ENCODE measurements at places on chromosomes 16 and 17.
A peak's percentile ranks its signal among the peaks of the same experiment; 100 is the strongest.

DNA sequence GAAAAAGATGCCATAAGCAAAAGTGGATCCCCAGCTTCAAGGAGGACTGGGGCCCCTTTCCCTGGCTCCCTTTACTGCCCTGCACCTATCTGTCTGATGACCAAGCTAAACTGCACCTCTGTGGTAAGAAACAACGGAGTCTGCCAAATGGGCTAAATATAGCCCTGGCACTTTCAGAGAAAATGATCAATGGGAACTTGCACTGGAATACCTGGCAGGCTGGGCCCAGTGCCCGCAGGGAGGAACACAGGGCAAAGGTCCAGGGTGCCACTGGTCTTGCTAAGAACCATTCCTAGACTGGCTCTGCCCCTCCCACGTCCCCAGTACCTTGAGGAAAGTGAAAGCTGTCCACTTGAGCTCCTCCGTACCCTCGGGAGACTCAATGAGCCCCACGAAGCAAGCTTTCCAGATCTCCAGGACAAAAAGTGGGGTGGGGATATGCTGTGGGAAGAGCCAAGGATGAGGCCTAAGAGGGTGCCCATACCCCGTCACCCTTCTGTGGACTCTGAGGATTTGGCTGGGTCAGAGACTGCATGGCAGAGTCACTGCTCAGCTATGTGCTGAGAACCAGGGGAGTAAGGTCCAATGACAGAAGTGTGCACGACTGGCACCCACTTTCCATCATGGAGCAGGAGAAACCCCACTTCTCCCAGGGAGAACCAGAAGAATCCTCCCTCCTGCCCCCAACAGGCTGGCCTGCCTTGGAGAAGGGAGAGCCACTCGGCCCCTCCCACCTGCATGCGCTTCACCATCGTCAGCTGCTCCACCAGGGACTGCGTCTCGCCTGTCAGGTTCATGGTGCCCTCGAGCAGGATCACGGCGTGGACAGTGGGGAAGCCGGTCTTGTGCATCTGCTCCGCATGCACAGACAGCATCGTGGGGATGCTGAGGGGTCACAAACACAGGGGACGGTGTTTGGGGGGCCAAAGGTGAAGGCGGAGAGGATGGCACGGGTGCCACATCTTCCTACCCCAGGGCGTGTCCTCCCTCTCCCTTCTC is 17.4 kb downstream of the CSF3 start:
- no peak for DNase-seq

DNA sequence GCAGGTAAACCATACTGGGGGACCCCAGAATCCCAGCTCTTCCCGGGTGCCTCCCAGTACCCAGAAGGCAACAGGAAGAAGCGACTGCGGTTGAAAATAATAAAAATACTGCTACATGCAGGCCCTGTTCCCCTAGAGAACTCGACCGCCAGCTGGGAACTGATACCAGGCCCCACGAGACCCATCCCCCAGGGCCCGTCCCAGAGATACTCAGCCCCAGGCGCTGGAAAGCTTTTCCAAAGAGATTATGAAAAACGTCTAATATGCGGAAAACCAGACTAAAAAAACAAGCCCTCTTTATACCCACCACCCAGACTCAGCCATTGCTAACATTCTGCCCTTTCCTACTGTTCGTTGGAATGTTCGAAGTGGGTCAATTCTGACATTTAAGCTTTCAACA is 12.9 kb upstream of the MEAK7 start:
- DNase-seq: no peak

GRCh38 chr16:12819126-12820117 is 15.7 kb upstream of the CPPED1 start:
- peak; percentile 2 for DNase-seq

GRCh38 chr16:87337262-87337771 is 20.1 kb upstream of the C16orf95 start:
- DNase-seq: peak; percentile 79

- DNase-seq: no peak
Observed at GRCh38 chr17:80466188-80466705, 10.2 kb downstream of the NPTX1 start.

GRCh38 chr17:76078860-76079534 is at the start of gene ZACN:
Gene ZACN (plus strand): TSS chr17:76079182. CDS start chr17:76079265, 83 bp downstream.
- DNase-seq: no peak

DNA sequence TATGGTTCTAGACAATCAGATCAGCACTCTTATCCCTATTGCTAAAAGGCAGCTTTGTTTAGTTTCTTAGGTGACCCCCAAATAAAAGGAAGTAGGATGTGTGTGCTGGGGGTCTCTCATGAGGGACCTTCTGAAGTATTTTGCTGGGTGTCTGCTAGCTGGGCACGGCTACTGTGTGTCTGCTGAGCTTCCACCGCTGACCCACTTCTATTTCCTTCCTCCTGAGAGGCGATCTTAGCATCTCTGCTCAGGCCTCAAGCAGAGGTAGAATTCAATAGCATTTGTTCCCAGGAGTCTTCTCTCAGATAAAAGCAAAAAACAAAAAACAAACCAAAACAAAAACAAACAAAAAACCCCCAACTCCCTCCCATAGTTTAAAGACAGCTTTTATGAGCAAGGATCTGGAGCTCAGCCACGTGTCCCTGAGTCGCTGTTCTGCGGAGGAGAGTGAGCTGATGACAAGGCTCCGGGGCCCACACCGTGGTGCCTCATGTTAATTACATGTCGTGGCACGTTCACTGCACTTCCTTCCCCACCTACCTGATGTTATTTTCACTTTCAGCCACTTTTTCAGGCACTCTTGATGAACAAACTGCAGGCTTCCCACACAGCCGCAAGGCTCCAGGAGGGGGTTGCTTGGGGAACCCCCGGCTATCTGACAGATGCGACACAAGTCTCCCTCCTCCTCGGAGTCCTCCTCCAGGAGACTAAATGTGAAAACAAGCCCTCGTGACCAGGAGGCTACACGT is 83.5 kb downstream of the MARCHF10 start:
- DNase-seq: no peak

DNA sequence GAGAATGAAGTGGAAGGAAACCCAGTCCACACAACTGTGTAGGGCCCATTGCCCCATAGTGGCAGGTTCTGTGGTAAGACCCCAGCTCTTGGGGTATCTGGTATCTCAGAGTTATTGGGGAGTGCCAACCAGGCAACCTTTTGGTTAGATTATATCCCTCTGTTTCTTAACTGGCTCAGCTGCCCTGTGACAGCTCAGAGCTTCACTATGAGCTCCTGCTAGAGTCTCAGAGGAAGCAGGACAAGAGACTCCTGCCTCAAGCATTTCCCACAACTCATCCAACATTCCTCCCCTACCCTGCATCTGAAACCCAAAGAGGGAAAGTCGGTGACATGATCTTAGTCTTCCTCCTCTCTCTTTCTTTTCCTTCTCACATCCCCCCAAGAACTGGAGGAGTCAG is 292.3 kb downstream of the SHISA9 start:
- no peak for DNase-seq

GRCh38 chr16:4303973-4304372 is 11.9 kb upstream of the GLIS2 start:
- DNase-seq: peak; percentile 97

GRCh38 chr16:17203424-17203823 is 267.3 kb downstream of the XYLT1 start:
- no peak for DNase-seq

GRCh38 chr17:83061586-83061985 is 17.8 kb upstream of the METRNL start:
- DNase-seq: no peak

GRCh38 chr17:7915611-7916384 is at the start of gene RNF227:
Gene RNF227 (minus strand): TSS chr17:7916289. CDS start chr17:7916195, 94 bp downstream.
- peak; percentile 87 for DNase-seq

- DNase-seq: no peak
Observed at GRCh38 chr17:60995680-60996079, 318.0 kb downstream of the BCAS3 start.

DNA sequence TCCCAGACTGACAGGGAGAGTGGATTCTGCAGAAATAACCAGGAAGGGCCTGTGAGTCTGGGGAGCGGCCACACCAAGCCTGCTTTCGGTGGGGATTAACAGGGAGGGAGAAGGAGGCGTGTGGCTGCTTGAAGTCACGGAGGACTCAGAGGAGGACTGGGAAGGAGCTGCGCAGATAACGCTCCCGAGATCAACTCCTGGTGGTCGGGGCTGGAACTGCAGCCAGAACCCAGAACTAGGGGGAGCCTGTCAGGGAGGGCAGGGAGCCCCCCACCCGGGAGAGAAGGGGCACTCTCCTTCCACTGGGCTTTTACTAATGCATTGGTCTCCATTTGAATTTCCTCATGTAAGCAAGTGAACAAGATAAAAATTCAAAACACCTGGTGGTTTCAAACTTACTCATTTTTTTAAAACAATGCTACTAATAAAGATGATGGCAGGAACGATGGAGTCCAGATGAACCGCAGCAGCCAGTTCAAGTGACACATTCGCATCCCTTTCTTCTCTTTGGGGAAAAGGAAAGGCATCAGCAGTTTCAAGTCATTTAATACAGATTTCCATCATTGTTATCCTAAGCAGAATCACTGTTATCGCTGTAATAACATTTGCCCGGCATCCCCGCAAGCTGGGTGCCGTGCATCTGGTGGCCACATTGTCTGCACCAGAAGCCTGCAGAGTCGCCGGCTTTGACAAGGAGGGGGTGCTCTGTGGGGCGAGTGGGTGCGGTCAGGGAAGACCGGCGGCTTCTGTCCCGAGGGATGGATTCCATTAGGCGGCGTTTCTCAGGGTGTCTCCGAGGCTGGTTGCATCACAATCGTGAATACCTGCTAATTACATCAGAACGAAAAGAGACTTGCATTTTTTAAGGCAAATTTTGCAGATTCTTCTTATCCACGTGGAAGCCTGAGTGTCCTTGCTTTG is 183.0 kb downstream of the FOXL1 start:
- DNase-seq: no peak

GRCh38 chr17:51132964-51133319 is 12.3 kb upstream of the SPAG9 start:
- no peak for DNase-seq

GRCh38 chr17:13563866-13564265 is 37.9 kb downstream of the HS3ST3A1 start:
- no peak for DNase-seq

DNA sequence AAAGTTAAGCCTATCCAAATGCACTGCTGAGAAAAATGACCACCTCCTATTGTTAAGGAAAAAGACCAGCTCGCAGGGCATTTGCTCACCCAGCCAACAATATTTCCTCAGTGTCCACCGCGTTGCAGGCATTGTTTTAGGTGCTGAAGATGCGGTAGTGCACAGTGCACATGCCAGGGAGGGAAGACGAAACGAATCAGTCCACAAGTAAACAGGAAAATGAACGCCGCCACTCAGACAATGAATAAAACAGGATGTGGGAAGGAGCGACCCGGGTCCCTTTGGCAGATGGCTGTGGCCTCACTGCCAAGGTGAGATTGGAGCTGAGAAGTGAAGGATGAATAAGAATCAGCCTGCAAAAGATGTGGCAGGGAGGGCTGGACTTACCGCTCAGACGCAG is 249.2 kb downstream of the FOXL1 start:
- DNase-seq: no peak

GRCh38 chr17:57197466-57198071 is 58.8 kb upstream of the MSI2 start:
- no peak for DNase-seq

GRCh38 chr17:8016632-8017424 is 14.4 kb downstream of the GUCY2D start:
- no peak for DNase-seq

DNA sequence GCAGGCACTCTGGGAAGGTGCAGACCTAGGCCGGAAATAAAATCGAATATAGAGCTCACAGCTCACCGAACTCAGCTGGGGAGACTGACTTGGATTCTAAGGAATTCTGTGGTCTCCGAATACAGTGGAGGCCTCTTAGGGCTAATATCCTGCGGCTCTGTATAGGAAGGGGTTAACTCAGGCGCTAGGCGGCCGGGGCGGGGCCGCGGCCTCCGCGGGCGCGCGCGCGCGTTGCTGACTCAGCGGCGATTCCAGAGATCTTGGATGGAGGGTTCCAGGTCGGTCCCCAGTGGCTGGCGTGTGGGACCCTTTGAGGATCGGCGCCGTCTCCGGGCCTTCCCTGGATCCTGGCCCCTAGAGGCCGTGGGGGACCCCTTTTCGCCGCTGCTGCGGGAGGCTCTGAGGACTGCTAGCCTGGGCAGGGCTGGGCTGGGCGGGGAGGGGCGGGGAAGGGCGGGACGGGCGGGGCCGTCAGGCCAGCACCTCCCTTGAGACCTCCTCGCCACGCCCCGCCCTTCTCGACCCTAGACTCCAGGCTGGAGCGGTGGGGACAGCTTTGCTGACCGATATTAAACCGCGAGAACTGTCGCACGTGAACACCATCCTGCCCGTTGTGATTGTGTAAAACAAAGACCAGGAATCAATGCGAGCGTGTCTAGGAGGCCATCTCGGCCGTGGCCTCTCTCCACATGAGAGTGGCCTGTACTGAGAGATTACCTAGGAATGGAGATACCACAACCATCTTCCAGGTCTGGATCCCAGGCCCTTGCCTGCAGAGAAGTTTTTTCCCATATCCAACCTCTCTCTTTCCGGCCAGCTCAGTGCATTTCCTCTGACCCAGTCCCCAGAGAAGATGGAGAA is 1.4 kb upstream of the PLEKHH3 start:
- DNase-seq: peak; percentile 90

DNA sequence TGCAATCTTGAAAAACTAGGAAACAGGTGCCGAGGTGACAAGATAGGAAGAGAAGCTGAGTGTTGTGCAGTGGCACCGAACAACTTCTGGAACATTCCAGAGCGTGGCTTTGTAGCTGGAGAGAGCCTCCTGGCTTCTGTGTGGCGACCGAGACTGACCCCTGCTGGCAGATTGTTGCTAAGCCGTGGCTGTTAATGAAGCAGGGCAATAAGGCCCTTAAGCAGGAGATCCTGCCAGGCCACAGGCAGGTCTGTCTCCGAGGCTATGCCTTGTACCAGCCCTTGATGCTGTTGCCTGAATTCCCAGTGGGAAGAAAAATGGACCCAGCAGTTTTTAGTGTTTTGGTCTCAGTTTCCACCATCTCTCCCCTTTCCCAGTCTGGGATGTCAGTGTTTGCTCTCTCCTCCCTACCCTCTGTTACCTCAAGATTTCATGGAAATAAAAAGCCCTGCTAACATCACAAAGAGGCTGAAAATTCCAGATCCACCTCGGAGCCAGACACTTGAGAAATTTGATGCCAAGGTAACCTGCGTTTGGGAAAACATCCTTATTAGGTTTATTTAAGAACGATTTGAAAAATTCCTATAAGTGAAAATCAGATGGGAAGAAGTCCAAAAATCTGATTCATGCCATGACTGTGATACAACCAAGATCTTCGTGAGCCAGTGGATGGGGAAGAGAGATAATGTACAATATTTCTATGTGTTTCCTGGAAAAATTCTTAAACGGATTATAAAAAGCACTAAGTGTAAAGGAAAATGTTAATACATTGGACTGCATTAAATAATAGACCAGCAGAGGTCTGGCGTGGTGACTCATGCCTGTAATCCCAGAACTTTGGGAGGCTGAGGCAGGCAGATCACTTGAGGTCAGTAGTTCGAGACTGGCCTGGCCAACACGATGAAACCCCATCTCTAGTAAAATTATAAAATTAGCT is 265.1 kb downstream of the PRKCA start:
- DNase-seq: peak; percentile 57

- no peak for DNase-seq
Observed at GRCh38 chr17:71405101-71405500, 715.7 kb upstream of the SOX9 start.

DNA sequence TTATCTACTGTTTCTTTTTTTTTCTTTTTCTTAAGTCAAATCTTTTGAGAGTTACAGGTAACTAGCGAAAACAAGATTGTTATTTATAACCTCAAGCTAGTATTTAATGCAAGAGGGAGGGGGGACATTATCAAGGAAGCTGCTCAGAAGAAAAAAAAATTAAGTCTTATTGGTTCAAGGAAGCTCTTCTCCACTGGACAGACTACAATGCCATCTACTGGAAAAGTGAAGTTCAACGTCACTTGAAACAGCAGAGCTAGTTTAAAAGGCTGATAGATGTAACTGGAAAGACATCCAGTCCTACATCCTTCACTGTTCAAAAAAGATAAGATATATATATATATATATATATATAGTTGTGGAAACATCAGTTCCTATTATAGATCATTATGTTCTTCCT is 418.0 kb upstream of the PSMD7 start:
- peak; percentile 1 for DNase-seq

Data from C1 segment of cervical spinal cord (tissue), 14 donors.